ENCODE measurements at places on chromosomes 12 and 14.

GRCh38 chr12:67535176-67535575 is 113.4 kb upstream of the DYRK2 start:
- H3K27ac ChIP-seq, result peak overlapping the region; percentile 64
- peaks cover 52% of the 10 kb centered on the region for H3K4me1 ChIP-seq
- H3K27me3 ChIP-seq, result peaks cover 6% of the 10 kb centered on the region

GRCh38 chr14:101507836-101508150 is 53.5 kb upstream of the DIO3 start:
- peaks cover 30% of the 10 kb centered on the region for H3K27me3 ChIP-seq
- H3K4me1 ChIP-seq, result no peaks in the 10 kb centered on the region
- no peak overlapping the region for H3K4me3 ChIP-seq
- H3K27ac ChIP-seq, result no peak overlapping the region
- no peaks in the 10 kb centered on the region for H3K36me3 ChIP-seq

DNA sequence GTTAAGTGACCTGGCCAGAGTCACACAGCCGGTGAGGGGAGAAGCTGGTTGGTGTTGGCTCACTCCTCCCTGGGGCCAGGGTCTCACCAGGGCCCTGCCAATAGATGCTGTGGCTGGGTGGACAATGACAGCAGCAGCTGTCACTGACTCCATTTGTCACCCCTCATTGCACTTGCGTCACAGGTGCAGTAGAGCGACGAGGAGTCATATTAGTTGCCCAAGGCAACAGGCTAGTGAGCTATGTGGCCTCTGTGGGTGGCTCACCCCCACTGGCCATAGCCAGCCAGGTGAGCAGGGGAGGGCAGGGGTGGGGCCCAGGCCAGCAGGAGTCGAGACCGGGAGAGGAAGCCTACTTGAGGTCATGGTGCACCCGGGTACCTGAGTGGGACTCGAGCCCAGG is 9.7 kb downstream of the SLC25A47 start:
- no peak overlapping the region for H3K27ac ChIP-seq
- peaks cover 18% of the 10 kb centered on the region for H3K36me3 ChIP-seq
- H3K4me3 ChIP-seq, result no peak overlapping the region
- H3K4me1 ChIP-seq, result no peaks in the 10 kb centered on the region
- DNase-seq, result no peak

DNA sequence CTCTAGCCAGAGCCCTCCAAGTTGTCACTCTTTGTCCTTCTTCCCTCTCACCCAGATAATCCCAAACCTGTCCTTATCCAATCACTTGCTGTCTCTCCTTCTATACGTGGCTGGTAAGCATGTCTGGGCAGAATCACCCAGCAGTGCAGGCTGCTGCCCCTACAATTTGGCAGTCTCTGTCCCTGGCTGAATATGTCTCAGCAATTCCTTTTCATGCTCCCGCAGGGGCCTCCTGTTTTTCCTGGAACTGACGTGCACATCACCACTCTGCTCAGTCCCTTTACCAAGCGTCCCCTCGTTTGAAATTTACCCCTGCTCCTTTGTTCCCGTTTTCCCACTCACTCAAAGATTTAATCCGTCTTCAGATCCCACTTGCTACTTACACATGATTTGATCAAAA is 80.0 kb downstream of the ST8SIA1 start:
- no peak overlapping the region for H3K27ac ChIP-seq
- no peaks in the 10 kb centered on the region for H3K36me3 ChIP-seq
- no peak for DNase-seq
- H3K4me1 ChIP-seq, result no peaks in the 10 kb centered on the region
- H3K27me3 ChIP-seq, result peaks cover 8% of the 10 kb centered on the region

- H3K4me1 ChIP-seq, result peaks cover 90% of the 10 kb centered on the region
- peaks cover 14% of the 10 kb centered on the region for H3K36me3 ChIP-seq
- no peak for DNase-seq
Measured at GRCh38 chr14:95503365-95504134, 12.9 kb downstream of the SYNE3 start.

GRCh38 chr12:111057701-111058425 is 137.5 kb upstream of the MYL2 start:
- no peaks in the 10 kb centered on the region for H3K36me3 ChIP-seq
- no peak for DNase-seq
- no peak overlapping the region for H3K4me3 ChIP-seq
- no peaks in the 10 kb centered on the region for H3K4me1 ChIP-seq
- H3K27me3 ChIP-seq, result peaks cover 16% of the 10 kb centered on the region

Data from HFFc6 (cell line).